Fibroblast of villous mesenchyme (primary cell): ENCODE measurements at places on chromosomes 5 and 9. TPM values are rescaled to one million over a fixed set of nuclear protein-coding genes. Genes with fewer than 3 reads are reported as not detected.

- DNase-seq: no peak
Observed at GRCh38 chr5:76735762-76736545, 20.0 kb downstream of the F2R start.

DNA sequence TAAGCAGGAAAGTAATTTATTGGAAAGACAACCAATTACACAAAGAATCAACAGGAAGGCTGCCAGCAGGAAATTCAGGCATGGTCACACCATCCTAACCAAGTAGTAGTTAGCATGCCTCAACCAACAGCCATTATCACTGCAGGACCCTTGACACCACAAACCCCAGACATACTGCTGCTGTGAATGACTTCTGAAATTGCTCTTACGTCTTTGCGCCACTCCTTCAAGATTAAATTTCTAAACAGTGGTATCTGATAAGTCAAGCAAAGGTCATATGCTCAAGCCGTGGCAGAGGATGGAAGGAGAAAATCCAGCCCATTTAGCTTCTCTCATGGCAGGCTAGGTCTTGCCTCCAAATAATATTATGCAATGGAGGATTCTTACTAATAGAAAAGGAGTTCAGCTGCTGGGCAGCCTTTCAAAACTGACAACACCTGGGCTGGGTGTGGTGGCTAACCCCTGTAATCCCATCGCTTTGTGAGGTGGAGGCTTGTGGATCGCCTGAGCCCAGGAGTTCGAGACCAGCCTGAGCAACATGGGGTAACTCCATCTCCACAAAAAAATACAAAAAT lies 5.0 kb upstream of the PTGER4 start:
- no peak for DNase-seq

GRCh38 chr5:40914835-40915234 lies 5.5 kb downstream of the C7 start:
- DNase-seq: peak; percentile 22

GNA14 gene
- total RNA-seq: 1.3 and 6.5 TPM in 2 replicates

HSD17B3 gene
- not detected in 2 replicates for total RNA-seq

GEMIN5 gene
- 13.5 and 23.3 TPM in 2 replicates for total RNA-seq

ALDH7A1 gene
- 28.7 and 34.5 TPM in 2 replicates for total RNA-seq
